ENCODE measurements at places on chromosomes 13 and 19. TPM values are rescaled to one million over a fixed set of nuclear protein-coding genes. Genes with fewer than 3 reads are reported as not detected.

Gene NCCRP1
- total RNA-seq: not detected

Gene PABPC3
- 0.11 TPM for total RNA-seq

Gene TNNI3
- not detected for total RNA-seq

Gene GAMT
- 26.7 TPM for total RNA-seq

Gene BST2
- total RNA-seq: 0.77 TPM

Gene AP1M2
- 0.87 TPM for total RNA-seq

Gene ZIK1
- total RNA-seq: 4.7 TPM

Gene SIGLEC14
- not detected for total RNA-seq
